ENCODE measurements at places on chromosomes 2 and 18.

- no peak for DNase-seq
Observed at GRCh38 chr2:75221862-75222261, 22.5 kb upstream of the TACR1 start.

GRCh38 chr2:235168174-235168979, 216.6 kb downstream of the SH3BP4 start:
- no peak for DNase-seq

DNA sequence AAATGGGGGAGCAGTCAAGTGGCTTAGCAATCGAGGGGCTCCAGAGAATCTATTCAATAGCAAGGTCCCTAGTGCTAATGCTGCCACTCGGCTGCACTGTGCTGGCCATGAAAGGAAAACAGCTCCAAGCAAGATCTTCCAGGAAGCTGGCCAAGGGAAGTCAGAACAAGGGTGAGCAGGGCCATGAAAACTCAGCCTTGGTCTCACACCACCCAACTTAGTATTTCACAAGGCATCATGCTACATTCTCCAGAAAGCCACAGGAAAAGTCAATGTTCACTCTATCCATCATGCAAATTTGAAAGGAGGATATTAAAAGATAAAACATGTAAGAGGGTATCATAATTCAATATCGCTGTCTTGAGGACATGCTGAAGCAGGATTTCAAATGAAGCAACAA, 35.7 kb downstream of the NRP2 start:
- no peak for DNase-seq

- no peak for DNase-seq
Observed at GRCh38 chr2:98332989-98333388, 13.3 kb upstream of the CNGA3 start.

DNA sequence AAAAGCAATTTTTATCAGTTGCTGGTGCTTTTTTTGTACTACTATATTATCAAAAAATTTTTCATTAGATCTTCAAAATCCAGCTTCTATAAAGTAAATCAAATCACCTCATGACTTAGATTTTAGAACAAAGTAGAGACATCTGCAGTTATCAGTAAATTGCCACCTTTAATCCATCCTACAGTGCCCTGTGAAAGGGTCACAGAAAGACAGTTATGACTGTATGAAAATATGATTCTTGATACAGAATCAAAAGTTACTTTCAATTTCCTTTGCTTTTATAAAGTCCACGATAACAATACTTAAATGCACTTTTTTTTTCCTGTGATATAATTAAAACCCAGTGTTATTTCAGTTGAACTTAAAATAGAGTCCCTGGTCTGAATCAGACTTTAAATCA, 61.4 kb downstream of the PRPF40A start:
- DNase-seq: no peak

- DNase-seq: no peak
Observed at GRCh38 chr18:31512203-31512764, 14.3 kb downstream of the DSG2 start.

- no peak for DNase-seq
Observed at GRCh38 chr18:41695441-41695840, 259.6 kb upstream of the PIK3C3 start.

- DNase-seq: no peak
Observed at GRCh38 chr18:58407263-58407648, 221.6 kb downstream of the ALPK2 start.

GRCh38 chr18:3140986-3141639, 78.7 kb downstream of the MYOM1 start:
- no peak for DNase-seq

GRCh38 chr2:37389989-37390765, 45.7 kb downstream of the QPCT start:
- peak; percentile 57 for DNase-seq

- DNase-seq: peak; percentile 26
Observed at GRCh38 chr2:67797801-67798540, 264.8 kb downstream of the C1D start.

DNA sequence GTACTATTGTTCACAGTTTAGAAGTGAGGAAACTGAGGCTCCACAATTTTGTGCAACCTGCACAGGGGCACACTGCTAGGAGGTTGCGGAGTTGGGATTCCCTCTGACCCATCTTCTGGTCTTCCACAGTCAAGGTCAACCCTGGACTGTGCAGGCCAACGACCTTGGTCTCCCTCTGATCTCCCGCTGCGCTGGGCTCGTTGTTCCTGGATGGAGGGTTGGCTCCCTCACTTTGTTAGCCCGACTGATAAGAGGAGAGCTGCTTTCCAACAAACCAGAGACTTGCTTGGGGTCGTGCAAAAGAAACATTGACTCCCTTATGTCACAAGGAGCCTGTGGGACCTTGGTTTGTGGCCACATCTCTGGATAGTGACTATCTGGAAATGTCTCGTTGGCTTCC, 187.6 kb downstream of the MYCN start:
- DNase-seq: no peak

DNA sequence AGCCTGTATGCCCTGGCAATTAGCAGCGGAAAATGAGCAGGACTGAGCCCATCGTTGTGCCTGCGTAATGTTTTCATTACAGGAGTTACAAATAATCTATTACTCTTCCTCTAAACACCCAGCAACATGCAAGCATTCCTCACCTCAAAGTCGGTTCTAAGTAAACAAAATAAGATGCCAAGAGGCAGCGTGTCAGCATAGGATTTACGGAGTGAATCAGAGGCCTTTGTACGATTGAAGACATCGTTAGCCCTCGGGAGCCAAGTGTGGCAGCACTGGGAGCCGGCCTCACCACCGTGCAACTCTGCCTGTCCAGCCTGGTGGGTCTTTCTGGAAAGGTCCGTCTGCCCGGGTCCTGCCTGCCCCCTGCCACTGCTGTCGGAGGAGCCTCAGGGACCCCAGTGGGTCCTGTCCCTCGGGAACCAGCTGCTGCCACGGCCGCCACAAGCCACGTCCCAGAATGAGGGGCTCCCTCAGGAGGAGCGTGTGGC, 80.1 kb upstream of the CTDP1 start:
- DNase-seq: no peak

DNA sequence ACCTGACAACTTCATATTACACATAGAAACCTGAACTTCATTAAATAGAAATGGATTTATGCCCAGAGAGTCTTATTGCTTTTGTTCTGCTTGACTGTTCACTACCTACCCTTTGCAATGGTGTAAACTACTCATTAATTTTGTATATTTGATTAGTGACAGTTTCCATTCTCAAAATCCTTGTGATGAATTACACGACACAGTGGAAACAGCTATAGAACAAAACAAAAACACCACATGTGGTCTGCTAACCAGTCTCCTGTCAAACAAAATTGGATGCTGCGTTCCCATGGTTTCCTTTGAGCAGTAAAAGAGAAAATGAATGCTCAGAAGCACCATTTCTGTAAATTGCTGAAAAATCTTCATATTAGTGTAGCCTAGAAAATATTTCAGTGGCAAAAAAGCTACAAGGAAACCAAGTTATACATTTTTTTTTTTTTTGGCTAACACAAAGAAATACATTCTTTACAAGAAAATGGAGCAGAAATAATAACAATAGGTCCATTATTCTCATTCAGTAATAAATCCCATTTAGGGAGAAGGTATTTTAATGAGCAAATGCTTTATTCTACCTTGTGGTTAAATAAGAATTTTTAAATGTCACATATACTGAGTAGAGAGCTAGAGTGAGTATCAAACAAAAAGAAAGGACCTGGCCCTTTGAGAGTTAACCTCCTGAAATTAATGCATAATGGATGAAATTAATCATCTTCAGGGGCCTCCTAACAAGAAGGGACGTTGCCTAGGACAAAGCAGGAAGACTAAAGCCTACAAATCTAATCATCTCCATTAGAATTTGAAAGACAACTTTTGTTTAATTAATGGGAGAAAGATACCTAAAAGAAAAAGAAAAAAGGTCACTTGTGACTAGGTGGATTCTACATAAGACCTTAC, 355.1 kb upstream of the ZC3H15 start:
- no peak for DNase-seq
